ENCODE measurements at places on chromosomes 13 and 19.

DNA sequence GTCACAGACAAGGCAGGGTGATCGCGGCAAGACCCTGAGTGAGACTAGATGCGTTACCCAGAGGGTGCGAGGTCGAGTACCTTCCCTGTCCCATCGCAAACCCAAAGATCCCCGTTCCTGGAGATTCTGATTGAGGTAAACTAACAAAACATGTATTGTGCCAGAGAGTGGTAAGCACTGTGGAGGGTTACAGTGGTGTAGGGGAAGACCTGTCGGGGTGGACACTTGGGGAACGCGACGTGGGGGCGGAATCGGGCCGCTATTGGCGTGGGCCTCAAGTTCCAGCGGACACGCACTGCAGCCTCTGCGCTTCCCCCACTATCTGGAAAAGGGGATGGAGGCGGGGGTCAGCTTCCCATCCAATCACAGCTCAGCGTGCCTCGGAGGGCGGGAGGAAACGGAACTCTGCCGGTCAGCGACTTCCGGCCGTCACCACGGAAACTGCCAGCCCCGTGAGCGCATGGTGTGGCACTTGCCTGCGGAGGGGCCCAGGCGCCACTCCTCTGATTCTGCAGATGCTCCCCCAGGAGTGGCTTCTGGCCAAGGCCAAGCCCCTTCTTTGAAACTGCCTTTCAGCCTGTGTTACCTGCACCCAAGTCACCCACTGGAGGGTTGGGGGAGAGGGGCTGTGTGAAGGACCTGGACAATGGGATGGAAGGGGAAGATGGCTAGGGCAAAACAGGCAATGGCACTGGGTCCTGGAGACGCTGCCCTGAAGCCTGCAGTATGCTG lies 1.0 kb upstream of the UBE2M start:
- DNase-seq = no peak

DNA sequence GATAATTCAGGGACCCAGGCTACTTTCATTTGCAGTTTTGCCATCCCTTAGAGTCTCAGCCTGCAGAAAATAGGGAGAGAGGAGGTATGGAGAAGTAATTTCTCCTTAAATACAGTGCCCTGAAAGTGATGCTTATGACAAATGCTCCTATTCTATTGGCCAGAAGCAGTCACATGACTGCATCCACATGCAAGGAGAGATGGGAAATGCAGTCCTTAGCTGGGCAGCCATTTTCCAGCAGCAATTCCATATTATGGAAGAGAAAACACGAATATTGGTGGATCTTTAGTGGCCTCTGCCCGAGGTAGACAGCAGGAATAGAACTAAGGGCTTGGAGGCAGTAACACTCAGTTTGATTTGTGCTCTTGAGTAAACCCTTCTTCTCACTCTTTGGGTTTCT lies 39.4 kb downstream of the VAV1 start:
- no peak for DNase-seq

DNA sequence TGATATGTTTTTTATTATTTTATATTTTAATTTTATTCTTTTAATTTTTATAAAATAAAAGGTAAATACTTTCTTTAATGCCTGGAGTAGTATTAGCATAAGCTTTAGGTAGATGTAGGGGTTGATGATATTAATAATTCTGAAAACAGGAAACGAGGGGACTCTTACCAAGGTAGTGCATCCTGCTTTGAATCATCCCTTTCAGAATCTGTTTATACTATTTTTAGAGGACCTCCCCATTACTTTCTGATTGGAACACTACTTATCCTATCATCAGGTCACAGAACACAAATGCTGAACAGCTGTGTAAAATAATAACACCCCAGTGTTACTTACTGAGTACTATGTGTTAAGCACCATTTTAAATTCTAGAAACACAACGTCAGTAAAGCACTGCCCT lies 27.3 kb downstream of the COG6 start:
- no peak for DNase-seq

DNA sequence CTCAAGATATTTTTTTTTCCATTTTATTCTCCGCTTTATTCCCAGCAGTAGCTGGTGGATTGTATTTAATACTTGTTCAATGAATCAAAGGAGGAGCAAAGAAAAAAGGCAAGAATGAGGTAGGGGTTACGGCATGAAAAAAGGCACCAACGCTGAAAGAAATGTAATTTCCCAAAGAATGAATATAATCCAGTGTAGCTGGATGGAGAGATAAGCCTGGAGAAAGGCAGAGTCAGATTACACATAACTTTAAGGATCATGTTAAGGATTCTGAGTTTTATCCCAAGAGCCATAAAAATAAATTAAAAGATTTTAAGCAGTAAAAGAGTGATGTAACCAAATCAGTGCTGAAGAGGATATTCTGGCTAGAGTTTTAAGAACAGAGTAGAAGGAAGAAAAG lies 67.7 kb downstream of the RBM26 start:
- DNase-seq = no peak

DNA sequence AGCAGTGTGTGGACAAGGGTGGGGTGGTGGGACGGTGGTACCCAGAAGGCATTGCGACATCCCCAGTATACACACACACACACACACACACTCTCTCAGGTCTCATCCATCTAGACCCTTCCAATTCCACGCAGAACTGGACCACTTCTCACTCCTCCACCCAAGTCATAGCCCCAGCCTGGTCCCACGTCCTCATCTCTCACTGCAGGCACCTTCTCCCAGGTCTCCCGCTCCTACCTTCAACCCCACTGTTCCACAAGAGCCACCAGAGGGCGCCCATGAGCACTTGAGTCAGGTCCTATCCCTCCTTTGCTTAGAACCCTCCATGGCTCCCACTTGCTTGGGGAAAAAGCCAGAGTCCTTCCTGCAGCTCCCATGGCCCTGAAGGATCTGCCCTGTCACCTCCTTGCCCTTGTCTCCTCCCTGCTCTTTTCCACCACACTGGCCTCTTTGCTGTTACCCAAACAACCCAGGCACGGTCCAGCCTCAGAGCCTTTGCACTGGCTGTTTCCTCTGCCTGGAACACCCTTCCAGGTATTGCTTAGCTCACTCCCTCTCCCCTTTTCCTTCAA lies 62.6 kb downstream of the IER2 start:
- DNase-seq = peak; percentile 81

DNA sequence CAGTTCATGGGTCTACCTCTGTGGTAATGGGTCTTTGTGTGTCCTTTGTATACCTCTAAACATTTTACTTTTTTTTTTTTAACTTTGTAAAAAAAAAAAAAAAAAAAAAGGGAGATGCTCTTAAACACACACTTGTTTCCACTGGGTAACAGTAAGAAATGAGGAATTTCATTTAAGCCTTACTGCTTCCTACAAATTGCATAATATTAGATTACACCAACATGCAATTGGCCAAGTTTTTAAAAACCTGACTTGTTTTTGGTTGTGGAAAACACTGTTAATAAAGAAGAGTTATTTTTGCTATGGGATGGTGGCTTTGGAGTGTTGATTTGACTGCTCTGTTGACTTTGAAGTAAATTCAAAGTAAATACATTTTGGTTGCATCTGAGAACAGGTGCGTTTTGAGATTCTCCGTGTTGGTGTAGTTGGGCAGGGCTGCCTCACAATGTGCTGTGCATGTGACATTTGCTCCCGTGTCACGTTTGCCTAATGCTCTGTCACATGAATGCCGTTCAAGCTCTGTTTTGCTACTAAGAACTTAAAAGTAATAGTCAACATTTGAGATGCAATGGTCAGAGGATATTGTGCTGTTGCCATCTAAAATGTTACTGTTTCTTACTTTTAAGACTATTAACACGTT lies 202.4 kb downstream of the LMO7 start:
- no peak for DNase-seq

- no peak for DNase-seq
Measured at GRCh38 chr19:45828945-45829344, 13.8 kb upstream of the RSPH6A start.

GRCh38 chr13:33678906-33679657 lies 138.9 kb upstream of the RFC3 start:
- DNase-seq = peak; percentile 20

DNA sequence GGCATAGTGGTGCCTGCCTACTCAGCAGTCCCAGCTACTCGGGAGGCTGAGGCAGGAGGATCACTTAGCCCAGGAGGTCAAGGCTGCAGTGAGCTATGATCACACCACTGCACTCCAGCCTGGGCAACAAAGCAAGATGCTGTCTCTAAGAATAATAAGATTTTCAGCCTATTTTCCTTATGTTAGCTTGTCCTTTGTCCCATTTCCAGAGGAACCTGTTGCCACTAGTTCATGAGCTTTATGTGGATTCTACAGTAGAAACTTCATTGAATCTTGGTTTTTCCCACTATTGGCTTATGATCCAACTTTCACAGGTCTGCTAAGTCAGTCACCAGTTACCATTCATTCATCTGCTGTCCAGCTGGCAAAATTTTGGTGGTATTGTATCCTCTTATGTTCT lies 18.2 kb downstream of the FFAR2 start:
- no peak for DNase-seq

DNA sequence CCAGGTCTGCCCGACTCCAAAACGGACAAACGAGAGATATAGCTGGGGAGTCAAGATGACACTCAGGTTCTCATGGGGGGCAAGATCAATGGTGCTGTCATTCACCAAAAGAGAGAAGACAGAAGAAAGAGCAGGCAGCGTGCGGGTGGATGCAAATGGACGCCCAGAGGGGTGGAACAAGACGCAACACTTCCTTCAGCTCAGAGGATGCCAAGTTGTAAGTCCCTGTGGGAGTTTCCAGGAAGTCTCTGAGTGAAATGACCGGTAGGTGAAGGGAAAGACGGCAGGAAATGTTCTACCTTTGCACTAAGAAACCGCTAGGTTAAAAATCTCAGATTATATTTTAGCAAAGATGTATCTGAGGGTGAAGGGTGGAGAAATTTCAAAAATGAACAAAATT lies 26.5 kb downstream of the TUBGCP3 start:
- no peak for DNase-seq

GRCh38 chr19:10085641-10086590 lies at the start of gene SHFL:
SHFL (plus strand) TSS chr19:10086317; CDS start chr19:10086428, 111 bp downstream.
- peak; percentile 78 for DNase-seq

DNA sequence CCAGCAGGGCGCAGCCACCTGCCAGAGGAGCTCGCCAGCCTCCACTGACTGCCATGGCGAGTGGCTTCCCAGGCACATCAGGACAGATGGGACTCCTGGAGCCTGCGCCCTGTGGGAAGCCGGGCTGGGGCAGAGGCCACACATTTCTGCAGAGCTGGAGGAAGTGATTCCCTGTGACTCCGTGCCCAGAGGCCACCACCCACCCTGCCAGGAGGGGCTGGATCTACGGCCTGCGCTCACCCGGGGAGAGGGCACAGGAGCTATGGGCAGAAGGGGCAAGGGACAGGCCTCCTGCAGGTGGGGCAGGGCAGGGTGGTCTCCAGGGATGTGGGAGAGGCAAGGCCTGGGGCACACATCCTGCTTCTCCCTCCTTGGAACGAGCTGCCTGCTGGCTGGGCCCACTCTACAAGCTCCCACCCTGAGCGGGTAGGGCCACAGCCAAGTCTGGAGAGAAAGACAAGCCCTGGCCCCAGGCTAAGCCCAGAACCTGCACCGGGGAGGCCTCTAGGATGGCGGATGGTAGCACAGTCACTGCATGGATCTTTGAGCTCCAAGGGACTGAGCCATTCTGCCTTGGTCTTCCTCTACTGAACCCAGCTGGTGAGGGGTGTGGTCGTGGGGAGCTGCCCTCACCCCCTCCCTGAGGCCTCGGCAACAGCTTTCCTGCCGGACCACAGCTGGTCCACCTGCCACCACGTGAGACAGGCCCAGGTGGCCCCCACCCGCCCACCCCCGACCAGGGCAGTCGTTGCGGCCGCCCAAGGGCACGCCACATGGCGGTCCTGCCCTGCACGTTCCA lies 40.6 kb downstream of the CEBPG start:
- DNase-seq = no peak

GRCh38 chr19:16121967-16122366 lies 10.3 kb downstream of the RAB8A start:
- DNase-seq = no peak

DNA sequence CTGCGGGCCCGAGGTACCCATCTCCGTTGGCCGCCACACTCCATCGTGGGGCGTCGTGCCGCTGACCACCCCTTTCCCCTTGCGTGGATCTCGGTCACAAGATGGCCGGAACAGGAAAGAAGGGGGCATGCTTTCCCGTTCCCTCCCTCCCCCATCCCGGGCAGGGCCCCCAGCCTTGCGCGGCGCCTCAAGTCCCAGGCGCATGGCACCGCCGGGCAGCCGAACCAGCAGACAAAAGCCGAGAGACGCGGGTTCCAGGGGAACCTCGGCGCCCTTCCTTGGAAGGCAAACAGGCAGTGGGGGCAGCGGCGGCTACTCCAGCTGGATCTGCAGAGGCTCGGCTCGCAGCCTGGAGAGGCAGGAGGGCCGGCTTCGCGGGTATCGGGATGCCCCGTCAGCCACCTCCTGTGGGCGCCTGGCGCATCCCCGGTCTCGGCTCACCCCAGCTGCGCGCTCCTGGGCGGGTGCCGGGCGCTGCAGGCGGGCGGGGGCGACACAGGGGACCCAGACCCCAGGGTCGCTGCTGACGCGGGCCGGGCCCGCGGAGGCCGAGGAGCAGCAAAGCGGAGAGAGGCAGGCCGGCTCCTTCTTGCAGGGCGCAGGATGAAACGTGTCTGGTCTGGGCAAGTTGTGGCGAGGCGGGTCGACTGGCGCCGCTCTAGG lies 439 bp downstream of the DZIP1 start:
- DNase-seq = no peak

- DNase-seq = no peak
Measured at GRCh38 chr19:50465986-50466705, 10.2 kb upstream of the EMC10 start.

DNA sequence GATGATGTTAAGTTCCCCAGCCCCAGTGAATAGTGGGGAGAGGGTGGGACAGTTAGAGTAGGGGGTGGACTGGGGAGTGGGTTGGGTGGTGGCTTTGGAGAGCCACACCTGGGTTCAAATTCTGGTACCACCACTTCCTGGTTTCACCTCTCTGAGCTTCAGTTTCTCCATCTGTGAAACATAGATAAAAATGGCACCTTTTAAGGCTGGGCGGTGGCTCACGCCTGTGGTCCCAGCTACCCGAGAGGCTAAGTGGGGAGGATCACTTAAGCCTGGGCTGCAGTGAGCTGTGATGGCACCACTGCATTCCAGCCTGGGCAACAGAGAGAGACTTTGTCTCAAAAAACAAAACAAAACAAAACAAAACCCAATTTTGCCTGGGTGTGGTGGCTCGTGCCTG lies 5.9 kb downstream of the VAV1 start:
- DNase-seq = no peak

- DNase-seq = no peak
Measured at GRCh38 chr19:47994209-47994802, at the start of gene ELSPBP1. ELSPBP1 (plus strand) TSS chr19:47994632; CDS start chr19:48008668, 14,036 bp downstream.

- DNase-seq = no peak
Measured at GRCh38 chr13:36124236-36124822, 6.9 kb downstream of the DCLK1 start.

- no peak for DNase-seq
Measured at GRCh38 chr19:45172173-45172572, 5.9 kb downstream of the TRAPPC6A start.

Data from activated T-cell treated with anti-CD3 and anti-CD28 coated beads for 1 hour (primary cell).